Stimulated activated CD8-positive, alpha-beta memory T cell treated with anti-CD3 and anti-CD28 coated beads, Interleukin-7, amount 100 ng/mL, for 1 hour (primary cell): ENCODE measurements at places on chromosomes 12 and 14.

DNA sequence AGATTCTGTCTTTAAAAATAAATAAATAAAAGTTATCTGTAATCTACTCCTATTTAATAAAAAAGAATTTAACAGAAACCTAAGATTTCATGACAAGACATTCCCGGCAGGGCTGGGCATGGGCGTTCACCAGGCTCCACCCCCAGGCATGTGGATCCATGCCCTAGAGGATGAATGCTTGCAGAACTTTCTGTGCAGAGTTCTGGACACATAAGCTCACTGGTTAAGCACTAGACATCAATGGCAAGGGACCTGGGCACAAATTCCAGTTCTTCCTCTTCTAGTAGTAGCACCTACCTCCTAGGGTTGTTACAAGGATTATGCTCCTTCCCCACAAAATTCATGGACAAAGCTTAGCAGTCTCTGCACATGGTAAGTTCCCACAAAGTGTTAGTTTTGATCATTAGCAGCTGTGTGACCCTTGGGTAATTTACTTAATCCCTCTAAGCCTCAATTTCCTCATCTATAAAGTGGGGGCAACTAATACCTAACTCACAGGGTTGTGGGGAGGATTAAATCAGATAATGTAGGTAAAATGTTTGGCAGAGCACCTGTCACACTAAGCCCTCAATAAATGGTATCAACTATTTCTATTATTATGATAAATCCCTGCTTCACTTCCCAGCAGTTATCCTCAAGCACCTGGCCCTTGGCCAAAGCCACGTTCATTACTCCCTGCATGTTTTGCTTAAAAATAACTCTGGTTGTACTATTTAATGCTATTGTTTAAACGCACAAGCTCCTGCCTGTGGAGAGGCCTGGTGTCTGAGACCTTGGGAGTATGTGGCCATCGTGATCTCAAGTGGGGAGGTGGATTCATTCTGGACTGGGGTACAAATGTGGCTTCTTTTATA, 9.8 kb downstream of the GALNT6 start:
- DNase-seq: no peak

DNA sequence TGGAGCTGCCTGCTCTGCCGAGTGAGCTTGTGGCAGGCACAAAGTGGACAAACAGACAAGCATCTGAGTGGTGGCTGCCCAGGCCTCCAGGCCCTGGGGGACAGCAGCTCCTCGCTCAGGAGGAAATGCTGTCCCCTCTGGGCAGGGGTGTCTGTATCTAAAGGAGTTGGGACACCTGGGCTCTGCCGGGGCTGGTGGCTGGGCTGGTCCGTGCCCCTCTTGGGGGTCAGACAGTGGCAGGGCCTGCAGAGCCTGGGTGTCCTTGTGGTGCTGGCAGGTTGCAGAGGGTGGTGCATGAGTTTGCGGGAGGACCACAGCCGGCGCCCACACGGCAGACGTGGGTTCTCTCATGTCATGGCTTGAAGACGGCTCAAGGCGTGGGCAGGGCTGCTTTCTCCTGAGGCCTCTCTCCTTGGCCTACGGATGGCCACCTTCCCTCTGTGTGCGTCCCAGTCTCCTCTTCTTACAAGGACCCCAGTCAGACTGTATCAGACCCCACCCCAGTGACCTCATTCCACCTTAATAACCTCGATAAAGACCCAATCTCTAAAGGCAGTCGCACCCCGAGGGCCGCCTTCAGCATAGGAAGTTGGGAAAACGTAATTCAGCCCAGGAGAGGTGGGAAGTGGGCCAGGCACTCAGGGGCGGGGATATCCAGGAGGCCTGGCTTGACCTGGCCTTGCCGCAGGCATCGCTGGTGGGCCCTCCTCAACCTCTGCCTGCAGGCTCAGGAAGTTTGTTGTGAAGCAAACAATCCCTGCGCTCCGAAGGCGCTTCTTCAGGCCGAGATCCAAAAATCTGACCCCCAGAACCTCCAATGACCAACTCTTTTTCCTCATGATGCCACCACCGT, 110.0 kb downstream of the KIF26A start:
- DNase-seq: no peak

GRCh38 chr12:67355428-67356379, 86.5 kb downstream of the CAND1 start:
- DNase-seq: no peak

GRCh38 chr12:95204141-95204866, 13.0 kb downstream of the FGD6 start:
- DNase-seq: no peak

GRCh38 chr14:39451811-39452210, 19.6 kb upstream of the FBXO33 start:
- DNase-seq: no peak

DNA sequence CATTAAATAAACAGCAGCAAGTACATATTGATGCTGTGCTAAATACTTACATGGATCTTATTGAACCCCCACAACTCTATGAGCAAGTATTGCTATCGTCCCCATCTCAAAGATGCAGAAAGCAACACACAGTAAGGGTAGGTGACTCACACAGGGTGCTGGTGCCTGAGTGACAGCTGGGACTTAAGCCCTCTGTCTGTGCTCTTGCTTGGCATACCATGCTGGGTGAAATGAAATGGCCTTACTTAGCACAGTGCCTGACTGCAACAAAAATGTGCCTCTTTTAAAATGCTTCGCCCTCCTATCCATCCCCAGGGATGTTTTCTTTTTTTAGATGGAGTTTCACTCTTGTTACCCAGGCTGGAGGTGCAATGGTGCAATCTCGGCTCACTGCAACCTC, 788 bp downstream of the TEX52 start:
- DNase-seq: no peak

- DNase-seq: no peak
Measured at GRCh38 chr14:24179961-24180796, 8.3 kb downstream of the REC8 start.

GRCh38 chr14:30445852-30446251, 113.1 kb upstream of the G2E3 start:
- no peak for DNase-seq
